ENCODE measurements at places on chromosomes 7 and 10.

- DNase-seq = no peak
These were observed 32.9 kb upstream of the SLF2 start for GRCh38 chr10:100879741-100880360.

DNA sequence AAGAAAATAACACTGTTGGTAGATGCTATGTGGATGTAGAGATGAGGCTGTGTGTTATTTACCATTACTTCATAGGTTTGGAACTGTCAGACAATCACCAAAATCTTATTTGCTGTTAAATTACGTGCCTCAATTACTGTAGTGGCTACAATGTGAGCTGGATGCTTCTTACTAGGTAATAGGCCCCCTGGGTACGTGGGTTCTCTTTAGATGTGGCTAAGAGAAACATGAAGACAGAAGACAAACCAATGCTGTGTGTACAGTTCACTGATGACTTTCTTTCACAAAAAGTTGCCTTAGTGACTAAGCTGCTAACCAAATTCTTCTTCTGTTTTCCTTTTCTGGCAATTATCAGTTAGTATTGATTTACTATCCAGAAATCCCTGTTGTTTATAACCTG lies 144.6 kb downstream of the SEMA3E start:
- DNase-seq = no peak

DNA sequence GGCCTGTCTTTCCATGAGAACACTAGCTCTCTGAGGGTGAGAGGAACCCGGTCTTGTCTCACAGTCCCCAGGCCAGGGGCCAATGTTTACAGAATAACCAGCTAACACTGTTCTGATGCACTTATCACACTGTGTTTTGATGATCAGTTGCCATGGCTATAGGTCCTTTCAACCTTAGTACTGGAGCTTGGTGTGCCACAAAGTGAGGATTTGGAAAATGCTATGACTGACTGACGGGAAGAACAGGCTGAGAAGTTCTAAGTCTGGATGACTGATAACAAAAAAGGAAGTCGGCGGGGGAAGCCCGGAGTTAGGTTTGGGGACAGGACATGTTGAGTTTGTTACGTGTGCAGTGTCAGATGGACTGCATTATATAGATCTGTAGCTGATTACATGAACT lies 141.8 kb downstream of the CTTNBP2 start:
- DNase-seq = peak; percentile 54

DNA sequence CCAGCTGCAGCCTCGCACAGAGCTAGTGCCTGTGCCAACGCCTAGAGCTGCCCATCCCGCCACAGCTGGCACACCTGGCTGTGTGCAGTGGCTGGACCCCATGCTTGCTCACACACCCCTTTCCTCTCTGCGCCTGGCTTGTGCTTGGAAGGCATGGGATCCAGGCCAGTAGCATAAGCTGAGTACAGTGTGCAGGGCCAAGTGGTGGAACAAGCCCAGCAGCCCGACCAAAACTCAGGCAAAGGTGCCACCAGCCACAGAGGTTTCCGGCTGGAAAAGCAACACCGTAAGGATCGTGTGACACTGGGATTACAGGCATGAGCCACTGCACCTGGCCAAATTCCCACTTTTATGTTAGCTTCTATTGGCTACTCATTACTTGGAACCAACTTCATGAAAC lies 38.4 kb downstream of the SCRN1 start:
- no peak for DNase-seq

DNA sequence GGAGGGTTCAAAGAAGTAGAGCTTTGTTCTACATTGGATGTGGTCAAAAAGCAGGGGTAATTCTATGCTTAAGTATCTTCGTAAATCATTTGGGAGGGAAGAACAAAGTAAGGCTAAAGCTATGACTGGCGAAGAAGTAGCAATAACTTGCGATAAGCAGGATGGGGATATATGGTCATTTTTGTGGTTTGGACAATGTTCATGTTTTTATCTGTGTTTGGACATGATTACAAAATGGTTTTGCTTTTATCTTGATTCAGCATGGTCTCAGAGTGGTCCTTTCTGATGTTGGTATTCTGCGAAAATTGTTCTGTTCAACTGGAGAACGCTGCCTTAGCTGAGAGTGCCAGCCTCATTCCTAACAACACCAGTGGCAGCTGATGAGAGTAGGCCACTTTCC lies 208.8 kb downstream of the SEMA3A start:
- no peak for DNase-seq

- DNase-seq = no peak
These were observed 999 bp downstream of the TLX1 start for GRCh38 chr10:101131962-101132635.

DNA sequence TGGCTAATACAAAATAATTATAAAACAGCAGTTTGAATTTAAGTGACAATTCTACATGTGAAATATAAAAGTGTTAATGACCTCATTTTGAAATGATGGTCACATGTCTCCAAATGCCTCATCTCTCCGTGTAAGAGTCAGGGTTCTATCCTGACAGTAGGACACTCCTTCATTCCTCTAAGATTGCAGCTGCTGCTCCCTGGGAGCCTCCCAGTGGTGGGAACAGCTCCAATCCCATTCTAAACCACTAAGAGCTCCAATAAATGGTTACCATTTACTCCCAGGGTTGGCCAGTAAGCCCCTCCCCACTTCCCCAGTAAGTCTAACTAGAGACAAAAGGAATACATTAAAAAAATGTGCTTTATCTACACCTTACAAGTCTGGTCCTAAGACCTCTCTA lies 344.6 kb upstream of the AOAH start:
- DNase-seq = no peak

GRCh38 chr10:35937546-35937945 lies 295.4 kb upstream of the FZD8 start:
- DNase-seq = no peak

GRCh38 chr10:131249955-131250344 lies 61.6 kb downstream of the TCERG1L start:
- DNase-seq = no peak

- peak; percentile 9 for DNase-seq
These were observed 1247.8 kb downstream of the GATA3 start for GRCh38 chr10:9302140-9302746.

GRCh38 chr10:15943426-15943825 lies 83.1 kb upstream of the MINDY3 start:
- no peak for DNase-seq

DNA sequence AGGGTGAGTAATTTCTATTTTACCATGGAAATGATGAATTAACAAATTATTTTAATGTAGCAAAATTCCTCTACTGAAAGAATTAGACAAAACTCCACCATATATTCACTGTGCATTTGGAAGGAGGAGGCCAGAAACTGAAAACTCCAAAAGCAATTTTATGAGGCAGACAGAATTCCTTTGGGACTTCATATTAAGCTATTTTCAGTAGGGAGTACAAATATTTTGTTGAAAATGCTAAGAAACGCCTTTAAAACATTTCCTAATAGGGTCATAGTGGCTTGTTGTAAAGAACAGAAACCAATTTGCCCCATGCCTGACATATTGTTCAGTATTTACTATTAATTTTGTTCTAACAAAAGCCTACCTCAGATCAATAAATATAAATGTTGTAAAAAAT lies 117.8 kb downstream of the TES start:
- no peak for DNase-seq

- DNase-seq = no peak
These were observed 432.1 kb downstream of the GLRX3 start for GRCh38 chr10:130568246-130568645.

- no peak for DNase-seq
These were observed 155.3 kb downstream of the SND1 start for GRCh38 chr7:127807340-127807739.

DNA sequence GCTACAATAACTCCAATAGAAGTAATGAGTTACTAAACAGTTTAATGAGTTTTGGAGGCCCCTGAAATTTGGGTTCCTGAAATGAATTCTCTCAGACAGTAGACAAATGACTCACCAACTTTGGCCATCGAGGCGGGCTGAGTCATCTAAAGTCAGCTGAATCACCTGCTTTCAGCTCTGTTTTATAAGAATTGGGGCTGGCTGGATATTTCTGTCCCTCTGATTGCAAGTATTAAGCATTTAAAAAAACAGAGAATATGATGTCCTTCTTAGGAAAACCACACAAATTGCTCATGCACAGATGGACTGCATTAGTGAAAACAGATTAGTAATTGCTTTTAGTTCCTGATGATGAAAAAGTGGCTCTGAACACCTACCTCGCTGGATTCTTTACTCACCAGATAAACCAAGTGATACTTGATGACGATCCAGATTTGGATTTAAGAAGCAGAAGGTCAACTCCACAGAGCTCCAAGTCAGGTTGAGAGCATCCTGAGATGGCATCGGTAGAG lies 59.1 kb downstream of the ZNF365 start:
- no peak for DNase-seq

- no peak for DNase-seq
These were observed 918.6 kb downstream of the KCNMA1 start for GRCh38 chr10:76719006-76719405.

DNA sequence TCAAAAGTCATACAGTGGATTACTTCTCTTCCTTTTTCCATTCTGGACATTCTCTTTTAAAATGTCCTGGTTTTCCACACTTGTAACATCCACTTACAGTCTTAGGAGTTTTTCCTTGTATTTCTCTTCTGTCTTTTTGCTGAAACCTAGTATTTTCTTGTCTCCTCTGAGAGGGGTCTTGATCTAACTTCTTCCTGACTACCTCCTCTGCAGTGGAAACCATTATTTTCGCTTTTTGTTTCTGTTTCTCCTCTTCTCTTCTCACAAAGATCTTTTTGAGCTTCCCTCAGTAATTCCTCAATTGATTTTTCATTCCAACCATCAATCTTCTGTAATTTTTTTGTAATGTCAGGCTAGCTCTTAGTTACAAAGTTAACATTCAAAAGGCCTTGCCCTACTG lies 23.7 kb upstream of the ELOVL3 start:
- DNase-seq = no peak

- DNase-seq = no peak
These were observed 18.5 kb downstream of the ZNF277 start for GRCh38 chr7:112225006-112225405.

DNA sequence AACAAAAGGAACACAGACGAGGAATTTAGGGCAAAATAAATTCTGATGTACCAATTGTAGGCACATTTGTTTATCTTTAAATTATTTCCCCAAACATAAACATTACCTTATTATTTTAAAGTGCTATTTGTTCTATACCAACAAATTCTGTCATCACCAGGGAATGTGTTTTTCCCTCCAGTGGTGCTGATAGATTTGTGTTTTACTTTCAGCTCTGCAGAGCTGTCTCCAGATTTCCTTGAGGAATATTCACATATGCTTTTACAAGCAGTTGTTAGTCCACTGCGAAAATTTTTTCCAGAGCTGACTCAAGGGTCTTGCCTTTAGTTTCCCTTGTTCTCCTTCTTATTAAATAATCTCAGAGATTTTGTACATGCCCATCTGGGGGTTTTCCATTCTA lies 362.8 kb downstream of the PHF14 start:
- no peak for DNase-seq

- DNase-seq = no peak
These were observed 178.5 kb downstream of the ARID5B start for GRCh38 chr10:62079885-62080559.
